ENCODE measurements at places on chromosomes 16 and 17.

GRCh38 chr17:73550556-73550955 is 93.7 kb downstream of the SDK2 start:
- DNase-seq = no peak

DNA sequence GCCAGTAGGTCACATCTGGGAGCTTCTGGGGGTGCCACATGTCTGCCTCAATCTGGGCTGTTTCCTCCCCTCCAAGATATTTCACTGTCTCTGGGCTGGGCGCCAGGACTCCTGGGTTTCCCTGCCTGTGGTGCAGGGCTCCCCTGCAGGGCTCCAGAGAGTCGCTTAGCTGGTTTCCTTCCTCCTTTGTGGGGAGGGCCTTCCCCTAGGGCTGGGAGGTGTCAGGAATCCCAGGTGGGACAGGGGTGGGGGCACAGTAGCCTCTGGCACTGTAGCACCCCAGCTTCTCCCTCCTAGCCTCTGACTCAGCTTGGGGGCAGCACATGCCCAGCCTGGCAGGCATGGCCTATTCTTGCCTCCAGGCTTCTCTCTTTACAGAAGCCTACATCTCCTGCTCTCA is 2.6 kb downstream of the RARA start:
- no peak for DNase-seq

GRCh38 chr16:57146735-57147134 is 39.1 kb downstream of the PSME3IP1 start:
- no peak for DNase-seq

DNA sequence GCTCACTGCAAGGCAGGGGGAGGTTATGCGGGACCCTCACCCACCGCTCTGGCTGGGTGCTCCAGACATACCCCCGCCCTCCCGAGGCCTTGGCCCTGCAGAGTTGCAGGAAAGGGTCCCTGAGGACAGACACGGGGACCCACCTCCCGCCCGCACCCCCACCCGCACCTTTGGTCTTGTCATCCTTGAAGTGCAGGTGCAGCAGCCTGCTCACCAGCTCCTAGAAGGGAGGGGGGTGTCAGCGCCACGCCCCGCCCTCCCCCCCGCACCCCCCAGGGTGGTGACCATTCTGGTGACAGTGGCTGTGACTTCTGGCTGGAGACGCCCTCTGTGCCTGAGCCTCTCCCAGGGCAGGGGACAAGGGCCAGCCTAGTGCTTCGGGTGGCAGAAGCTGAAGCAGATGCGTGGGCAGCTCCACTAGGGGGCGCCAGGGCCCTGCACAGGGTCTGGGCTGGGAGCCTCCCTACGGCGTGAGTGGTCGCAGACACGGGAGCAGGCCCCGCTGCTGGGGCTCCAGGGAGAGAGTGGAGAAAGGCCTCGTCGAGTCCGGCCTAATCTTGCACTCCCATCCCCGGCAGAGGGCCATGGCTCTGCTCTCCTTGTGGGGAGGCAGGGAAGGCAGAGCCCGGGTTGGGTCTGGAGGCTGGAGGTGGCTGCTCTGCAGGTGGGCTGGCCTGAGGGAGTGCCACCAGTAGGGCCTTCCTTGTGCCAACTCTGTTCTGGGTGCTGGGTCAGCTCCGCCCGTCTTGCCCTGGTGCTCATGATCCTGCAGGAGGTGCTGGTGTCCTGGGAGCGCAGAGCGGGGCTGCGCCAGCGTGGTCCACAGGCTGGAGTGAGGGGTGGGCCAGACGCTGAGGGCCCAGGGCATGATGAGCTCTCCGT is 2.7 kb downstream of the CENPX start:
- DNase-seq = no peak

DNA sequence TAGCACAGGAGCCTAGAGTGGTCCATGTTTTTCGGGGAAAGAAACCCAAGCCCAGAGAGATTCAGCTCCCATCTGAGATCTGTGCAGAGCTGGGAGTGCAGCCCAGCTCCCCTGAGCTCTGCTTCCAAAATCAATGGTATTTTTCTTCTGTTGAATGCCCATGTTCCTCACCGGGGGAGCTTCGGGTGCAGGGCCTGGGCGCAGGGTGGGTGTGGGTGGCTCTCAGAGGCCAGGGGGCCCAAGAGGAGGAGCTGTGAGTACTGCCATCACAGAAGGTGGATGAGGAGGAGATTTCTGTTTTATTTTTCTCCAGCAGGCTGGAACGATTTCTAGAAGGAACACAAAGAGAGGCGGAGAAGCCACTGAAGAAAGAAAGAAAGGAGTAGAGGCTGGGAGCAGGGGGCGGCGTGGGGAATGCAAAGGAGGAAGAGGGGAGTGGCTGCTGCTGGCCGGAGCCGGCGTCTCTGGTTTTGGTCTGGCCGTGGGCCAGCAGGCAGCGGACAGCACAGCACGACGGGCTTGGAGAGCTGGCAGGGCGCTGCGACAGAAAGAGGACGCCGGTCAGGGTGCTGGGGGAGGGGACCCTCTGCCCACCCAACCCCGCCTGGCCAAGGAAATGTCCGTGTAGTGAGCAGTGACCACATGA is 76.2 kb upstream of the KSR1 start:
- DNase-seq = no peak

GRCh38 chr16:969508-970385 is 1.0 kb downstream of the LMF1 start:
- DNase-seq = no peak

DNA sequence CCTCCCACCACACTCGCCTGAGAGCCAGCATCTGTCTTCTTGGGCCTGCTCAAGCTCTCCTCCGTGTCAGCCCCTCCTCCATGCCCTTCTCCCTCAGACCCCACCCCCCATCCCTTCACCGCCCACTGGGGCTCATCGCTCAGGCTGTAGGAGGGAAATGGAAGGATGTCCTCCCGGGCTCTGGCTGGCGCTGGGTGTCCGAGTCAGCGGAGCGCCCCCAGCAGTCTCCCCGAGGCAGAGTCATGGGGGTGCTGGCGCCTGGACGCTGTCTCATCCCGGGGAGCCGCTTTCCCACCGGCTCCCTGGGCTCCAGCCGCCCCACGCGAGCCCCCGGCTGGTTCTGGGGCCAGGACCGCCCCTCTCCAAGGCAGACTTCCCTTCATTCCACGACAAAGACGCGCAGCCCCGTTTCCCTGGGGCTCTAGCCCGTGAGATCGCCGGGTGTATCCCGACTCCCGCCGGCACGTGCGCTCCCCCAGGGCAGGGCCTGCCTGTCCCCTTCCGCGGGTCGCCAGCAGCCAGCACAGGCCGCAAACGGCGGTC is 428 bp upstream of the ANTKMT start:
- DNase-seq = no peak

DNA sequence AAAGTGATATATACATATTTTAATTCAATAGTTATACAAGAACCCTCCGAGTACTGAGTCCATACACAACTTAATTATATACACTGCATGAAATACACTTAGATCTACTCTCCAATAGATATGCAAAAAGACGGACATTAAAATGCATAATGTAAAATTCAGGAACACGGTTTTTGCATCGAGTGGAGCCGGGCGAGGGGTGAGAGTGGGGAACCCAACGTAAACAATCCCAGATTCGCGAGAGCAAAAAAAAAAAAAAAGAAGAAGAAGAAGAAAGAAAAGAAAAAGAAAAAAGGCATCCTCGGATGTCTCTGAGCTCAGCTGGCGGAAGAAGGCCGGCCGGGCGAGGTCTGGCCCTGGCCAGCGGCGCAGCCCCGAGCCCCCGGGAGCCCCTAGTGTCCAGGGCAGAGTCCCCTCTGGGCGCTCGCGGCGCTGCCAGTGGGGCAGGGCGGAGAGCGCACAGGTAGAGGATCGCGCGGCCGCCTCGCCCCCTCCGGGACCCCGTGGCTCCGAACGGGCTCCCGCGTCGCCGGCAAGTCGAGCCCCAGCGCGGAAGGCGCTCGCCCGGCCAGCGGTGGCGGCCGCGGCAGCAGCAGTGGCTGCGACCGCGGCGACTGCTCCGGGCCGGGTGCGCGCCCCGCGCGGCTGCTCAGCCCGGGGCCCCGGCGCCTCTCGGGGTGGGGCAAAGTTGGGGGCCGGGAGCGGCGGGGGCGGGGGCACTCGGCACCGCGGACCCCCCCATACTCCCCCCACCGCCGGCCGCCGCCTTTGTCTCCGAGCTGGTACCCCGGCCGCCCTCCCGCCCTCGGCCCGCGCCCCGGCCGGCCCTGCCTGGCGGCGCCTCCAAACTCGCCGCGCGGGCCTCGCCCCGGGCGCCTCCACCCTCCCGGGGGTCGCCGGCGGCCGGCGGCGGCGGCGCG is 9.6 kb upstream of the ZFHX3 start:
- DNase-seq = no peak

GRCh38 chr16:11736903-11737302 is 5.8 kb downstream of the TXNDC11 start:
- DNase-seq = no peak
